ENCODE measurements at places on chromosomes 2 and 18.

DNA sequence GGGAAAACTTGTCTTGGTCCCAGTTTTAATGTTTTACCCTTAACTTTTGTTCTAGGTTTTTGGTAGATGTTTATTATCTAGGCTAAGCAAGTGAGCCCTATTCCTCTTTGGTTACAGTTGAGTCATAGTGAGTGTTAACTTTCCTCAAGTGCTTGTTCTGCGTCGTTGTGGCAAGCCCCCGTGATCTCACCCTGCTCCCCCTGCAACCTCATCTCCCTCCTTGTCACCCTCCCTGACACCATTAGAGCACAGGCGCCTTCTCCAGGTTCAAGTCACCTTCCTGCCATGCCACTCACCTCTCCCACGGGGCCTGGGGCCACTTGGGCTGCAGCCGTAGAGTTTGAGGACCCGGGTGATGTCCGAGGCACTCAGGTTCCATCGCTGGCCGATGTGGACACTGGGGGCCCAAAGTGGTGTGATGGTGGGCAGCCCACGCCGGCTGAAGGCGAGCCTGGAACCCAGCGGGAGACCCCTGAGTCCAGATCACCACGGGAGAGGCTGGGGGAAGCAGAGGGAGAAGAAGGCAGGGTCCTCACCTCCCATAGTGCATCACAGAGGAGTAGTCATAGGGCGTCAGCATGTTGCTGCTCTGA, 8.7 kb downstream of the ASTL start:
- no peak for DNase-seq

- no peak for DNase-seq
Observed at GRCh38 chr18:47779381-47779780, 151.1 kb downstream of the SMAD2 start.

DNA sequence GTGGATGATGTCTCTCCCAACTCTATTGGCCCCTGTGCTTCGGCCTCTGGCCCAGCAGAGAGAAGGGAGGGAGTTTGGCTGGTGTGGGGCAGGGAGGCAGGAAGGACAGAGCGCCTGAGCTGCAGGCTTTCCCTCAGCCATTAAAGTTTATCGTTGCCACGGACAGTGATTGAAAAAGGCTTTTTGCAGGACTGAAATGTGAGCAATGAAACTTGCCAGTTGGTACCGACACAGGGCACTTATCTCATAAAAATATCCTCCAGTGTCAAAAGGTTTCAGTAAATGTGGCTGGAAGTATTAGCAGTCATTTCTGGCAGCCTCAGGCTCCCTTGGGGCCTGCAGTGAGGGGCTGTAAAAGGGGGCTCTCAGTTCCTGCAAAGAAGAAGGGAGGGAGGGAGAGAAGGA, 169.2 kb downstream of the GLI2 start:
- no peak for DNase-seq

DNA sequence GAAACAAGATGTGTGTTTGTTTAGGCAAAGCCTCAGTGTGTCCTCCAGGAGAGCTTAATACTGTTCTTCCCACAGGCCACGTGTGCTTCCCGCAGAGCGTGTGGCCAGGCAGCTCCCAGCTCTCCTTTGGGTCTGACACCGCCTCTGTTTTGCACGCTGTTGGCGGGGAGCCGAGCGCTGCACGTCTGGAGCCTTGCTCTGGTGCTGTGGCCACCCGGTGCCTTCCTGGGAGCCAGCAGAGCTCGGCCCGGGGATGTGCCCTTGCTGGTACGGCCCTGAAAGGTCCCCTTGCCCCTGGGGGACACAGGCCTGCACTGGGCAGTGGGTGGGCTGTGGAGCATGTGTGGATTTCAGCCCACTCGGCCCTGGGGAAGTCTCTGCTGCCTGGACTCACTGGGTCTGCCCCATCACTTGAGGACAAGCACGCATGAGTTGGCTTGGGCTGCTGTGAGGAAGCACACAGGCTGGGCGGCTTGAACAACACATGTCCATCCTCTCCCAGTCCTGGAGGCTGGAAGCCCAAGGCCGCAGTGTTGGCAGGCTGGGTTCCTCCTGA, 160.7 kb upstream of the HDAC4 start:
- no peak for DNase-seq

- no peak for DNase-seq
Observed at GRCh38 chr2:120354467-120354866, 8.5 kb downstream of the INHBB start.

DNA sequence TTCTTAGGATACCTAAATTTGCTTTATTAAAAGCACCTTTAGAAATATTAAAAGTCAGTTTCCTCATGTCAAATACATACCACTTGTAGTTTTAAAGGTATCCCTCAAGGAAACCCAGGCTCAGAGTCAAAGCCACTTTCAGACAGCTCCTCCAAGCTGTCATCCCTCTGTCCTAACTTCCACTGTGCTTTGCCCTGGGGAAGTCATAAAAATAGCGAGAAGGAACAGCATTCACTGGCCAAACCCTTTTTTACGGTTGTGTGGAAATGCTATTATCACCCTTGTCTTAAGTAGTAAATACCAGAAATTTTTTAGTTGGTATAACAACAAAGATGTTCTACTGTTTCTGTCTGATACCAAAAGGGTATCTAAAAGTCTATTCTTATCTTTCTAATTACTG, 680.5 kb downstream of the ZEB2 start:
- no peak for DNase-seq

DNA sequence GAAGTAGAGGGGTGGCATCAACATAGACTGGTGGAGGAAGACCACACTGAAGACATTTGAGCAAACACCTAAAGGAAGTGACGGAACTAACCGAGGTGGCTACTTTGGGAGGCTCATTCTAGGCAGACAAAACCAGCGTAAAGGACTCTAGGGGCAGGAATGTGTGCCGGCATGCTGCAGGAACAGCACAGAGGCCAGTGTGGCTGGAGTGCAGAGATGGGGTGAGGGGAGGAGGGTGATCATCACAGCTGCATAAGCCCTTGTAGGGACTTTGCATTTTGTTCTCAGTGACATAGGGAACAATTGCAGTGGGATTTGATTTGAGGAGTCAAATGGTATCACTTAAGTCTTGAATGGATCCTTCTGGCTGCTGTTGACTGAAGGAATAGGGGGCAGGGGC, 253.5 kb downstream of the NCKAP5 start:
- no peak for DNase-seq

- DNase-seq = no peak
Observed at GRCh38 chr18:34321066-34321465, 96.4 kb upstream of the NOL4 start.

DNA sequence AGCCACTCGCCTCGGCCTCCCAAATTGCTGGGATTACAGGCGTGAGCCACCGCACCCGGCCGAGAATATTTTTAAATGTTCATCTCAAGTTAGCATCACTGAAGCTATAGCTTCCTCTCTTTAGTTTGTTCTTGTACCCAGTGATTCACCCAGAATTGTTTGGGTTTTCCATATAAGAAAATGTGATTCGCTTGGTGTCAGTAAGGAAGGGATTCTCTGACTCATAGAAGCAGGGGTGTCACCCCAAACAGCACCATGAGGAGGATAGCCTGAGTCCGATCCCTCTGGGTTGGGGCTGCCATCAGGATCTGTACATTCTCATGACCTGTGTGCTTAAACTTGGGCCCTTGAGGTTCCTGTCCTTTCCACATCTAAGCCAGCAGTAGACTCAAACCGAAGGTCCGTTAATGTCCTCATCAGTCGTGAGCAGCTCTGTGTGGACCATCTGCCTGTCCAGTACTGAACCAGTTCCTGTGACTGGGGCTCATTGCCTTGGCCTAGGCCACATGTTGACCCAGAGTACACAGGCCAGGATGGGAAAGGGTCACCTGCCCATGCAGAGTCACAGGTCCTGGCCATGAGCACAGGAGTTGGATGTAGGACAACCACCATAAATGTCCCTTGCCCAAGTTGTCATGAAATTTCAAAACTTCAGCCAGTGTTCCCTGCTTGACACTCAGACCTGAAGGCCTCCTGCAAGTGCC, 311.9 kb downstream of the GBX2 start:
- DNase-seq = no peak

DNA sequence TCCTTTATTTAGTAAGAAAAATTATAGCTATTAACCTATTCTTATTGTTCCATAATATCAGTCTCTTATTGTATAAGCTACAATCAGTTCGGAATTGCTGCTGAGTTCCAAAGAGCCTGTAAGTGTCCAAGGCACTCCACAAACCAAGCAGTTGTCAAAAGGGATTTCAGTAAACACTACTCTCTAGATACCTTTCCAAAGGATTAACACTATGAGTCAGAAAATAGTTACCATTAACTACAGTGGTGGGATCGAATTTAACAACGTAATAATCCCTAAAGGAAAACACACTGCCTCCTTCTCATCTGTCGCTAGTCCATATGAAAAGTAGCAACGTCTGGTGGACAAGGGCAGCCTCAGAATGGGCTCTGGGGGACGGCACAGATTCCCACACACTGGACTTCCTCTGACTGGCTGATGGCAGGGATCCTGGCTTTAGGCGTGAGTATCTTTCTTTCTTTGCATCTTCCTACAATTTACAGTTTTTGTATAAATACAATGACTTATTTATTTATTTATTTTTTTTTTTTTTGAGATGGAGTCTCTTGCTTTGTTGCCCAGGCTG, 8.8 kb downstream of the TGFBRAP1 start:
- no peak for DNase-seq

DNA sequence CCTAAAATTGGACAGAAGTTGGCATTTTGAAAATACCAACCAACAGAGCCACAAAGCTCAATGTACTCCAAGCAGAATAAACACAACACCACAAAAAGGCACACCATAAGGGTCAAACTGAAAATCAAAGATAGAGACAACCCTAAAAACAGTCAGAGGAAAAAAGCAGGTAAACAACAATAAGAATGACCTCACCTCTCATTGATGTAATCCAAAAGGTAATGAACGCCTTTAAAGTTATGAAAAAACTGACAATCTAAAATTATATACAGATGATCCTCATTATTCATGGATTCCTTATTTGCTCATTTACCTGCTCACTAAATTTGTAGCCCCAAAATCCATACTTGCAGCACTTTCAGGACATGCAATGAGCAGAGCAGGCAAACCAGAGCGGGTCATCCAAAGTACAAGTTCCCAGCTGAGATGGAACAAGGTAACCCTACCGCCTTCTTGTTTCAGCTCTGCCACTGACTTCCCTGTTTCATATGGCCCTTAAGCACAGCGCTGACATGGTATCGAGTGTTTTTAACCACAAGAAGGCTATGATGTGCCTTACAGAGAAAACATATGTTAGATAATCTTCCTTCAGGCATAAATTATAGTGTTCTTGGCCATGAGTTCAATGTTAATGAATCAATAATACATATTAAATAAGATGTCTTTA, 17.0 kb downstream of the RTN4 start:
- DNase-seq = no peak

GRCh38 chr2:222480497-222480896, 56.2 kb downstream of the SGPP2 start:
- no peak for DNase-seq

GRCh38 chr2:14454202-14454601, 178.3 kb upstream of the LRATD1 start:
- DNase-seq = no peak

DNA sequence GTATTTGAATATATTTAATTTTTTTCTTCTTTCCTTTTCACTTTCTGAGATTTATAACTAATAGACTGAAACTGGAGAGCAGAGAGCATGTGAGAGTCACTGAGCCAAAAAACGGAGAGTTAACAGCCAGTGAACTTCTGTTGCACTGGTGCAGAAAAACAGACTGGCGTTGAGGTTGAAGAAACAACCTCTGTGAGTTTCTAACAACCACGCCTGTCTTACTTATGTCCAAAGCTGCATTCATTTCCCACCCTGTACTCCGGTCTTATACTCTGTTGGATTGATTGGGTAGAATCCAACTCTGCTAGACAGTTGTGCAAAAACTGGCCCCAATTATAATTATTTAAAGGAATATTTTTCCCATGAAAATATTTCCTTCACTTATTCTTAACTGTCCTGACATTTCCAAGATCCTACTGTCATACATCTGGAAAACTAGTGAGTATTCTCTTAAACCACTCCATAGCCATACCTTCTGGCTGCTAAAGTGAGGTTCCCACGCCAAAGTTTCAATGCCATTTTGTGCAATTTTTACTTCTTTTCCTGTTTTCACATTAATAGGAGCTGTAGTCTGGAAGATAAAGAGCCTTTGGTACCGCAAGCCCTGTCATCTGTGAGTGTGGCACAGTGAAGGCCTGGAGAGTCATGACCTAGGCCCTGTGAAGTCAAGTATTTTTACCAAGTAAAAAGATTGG, 9.4 kb downstream of the CYP1B1 start:
- no peak for DNase-seq

DNA sequence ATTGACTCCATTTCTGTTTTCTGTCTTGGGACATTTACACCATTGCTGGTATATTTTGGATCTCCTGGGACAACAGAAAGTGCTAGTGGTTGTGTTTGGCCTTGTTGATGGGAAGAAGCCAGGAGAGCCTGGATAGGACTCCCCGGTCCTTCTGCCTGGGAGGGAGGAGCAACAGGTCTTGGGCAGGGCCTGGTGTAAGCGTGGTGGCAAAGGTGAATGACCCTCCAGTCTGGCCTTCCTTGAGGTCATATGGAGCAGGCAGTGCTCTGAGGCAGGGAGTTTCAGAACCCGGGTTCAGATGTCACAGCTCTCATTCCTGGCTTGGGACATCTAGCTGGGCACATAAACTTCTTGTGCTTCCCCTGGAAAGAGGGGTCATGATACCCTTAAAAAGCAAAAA, 56.0 kb upstream of the RBM44 start:
- no peak for DNase-seq

DNA sequence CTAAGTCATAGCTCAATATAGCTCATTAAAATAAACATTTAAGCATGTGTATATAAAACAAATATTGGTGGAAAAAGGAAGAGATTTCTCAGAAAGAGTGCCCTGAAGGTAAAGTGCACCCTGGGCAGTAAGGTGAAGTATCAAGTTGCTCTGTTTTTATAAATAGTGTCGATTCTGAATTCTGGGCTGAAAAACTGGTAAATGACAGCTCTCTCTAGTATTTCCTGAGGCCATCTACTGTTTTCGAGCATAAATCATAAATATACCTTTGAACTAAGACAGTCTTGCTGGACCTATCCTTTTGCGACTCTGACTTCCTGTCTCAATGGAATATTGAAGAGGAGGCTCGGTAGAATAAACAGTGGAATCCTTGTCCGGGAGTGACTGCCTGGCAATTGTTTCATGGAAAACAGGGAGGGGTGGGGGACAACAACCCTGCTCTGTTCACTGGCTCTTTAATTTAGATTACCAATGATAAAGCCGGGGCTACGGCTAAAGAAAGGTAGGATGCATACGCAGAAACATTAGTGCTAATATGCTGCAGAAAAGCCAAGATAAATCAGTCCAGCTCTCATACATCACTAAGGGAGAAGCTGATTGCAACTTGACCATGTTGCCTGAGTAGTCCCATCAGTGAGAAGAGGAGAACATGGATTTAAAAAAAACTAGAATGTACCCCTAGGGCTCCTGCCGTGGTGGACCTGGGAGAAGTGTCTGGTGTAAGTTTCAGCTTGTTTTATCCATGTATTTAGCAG, 124.1 kb downstream of the RAPGEF4 start:
- no peak for DNase-seq

GRCh38 chr2:104027321-104027720, 826.6 kb upstream of the POU3F3 start:
- no peak for DNase-seq

Measured in vagina (tissue), 2 donors.